ENCODE measurements at places on chromosomes 4 and X. TPM values are rescaled to one million over a fixed set of nuclear protein-coding genes. Genes with fewer than 3 reads are reported as not detected.

AGTR2 gene
- not detected for total RNA-seq

GPR34 gene
- total RNA-seq, result not detected

DNA sequence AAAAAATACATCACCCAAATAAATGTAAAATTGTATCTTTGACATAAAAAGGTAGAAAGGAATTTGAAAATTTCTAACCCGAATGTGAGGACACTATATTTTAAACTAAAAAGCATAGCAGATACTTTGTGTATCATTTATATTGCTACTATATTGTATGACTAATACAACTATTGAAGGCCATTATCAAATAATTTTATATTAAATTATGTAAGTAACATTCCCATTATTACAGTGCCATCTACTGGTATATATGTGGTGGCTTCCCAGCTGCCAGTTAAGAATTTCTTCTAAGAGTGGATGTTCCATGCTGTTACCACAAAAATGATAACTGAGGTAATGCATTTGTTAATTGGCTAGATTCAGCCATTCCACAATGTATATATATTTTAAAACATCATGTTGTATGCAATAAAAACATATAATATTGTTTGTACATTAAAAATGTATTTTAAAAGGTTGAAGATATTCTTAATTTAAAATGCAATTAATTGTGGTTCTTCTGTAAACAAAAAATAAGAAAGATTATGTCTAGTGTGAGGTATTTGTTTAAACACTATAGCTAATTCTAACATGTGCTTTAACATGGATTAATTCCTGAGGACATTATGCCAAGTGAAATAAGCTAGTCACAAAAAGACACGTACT, 65.3 kb downstream of the EGF start:
- peaks cover 14% of the 10 kb centered on the region for H3K27me3 ChIP-seq
- H3K4me3 ChIP-seq, result no peak overlapping the region
- H3K36me3 ChIP-seq, result no peaks in the 10 kb centered on the region
- no peaks in the 10 kb centered on the region for H3K4me1 ChIP-seq
- no peak for DNase-seq

GRCh38 chr4:20624793-20625374, 75.4 kb upstream of the PACRGL start:
- no peaks in the 10 kb centered on the region for H3K4me1 ChIP-seq
- no peak for DNase-seq
- H3K27me3 ChIP-seq, result no peaks in the 10 kb centered on the region
- H3K4me3 ChIP-seq, result no peak overlapping the region

SMARCA1 gene
- total RNA-seq, result 0.25 TPM

TMSB15B gene
- total RNA-seq, result 6.3 TPM

GRCh38 chrX:107599450-107599861, 28.9 kb upstream of the PRPS1 start:
- no peak for DNase-seq
- H3K27me3 ChIP-seq, result no peaks in the 10 kb centered on the region
- no peak overlapping the region for H3K4me3 ChIP-seq
- H3K27ac ChIP-seq, result no peak overlapping the region
- H3K36me3 ChIP-seq, result no peaks in the 10 kb centered on the region

- no peak overlapping the region for H3K27ac ChIP-seq
- H3K27me3 ChIP-seq, result no peaks in the 10 kb centered on the region
- no peaks in the 10 kb centered on the region for H3K4me1 ChIP-seq
- H3K4me3 ChIP-seq, result no peak overlapping the region
These were observed 27.8 kb upstream of the TMEM154 start for GRCh38 chr4:152707632-152708031.

- no peaks in the 10 kb centered on the region for H3K27me3 ChIP-seq
- H3K4me3 ChIP-seq, result no peak overlapping the region
- no peak for DNase-seq
- no peaks in the 10 kb centered on the region for H3K4me1 ChIP-seq
These were observed 252.4 kb downstream of the CFAP299 start for GRCh38 chr4:80587871-80588385.

GRCh38 chrX:102345916-102346315, 93.9 kb downstream of the NXF2B start:
- peak; percentile 30 for DNase-seq
- no peaks in the 10 kb centered on the region for H3K36me3 ChIP-seq
- H3K27ac ChIP-seq, result no peak overlapping the region
- H3K27me3 ChIP-seq, result no peaks in the 10 kb centered on the region
- H3K4me3 ChIP-seq, result no peak overlapping the region

- H3K4me3 ChIP-seq, result no peak overlapping the region
- H3K27me3 ChIP-seq, result no peaks in the 10 kb centered on the region
- H3K4me1 ChIP-seq, result no peaks in the 10 kb centered on the region
- no peaks in the 10 kb centered on the region for H3K36me3 ChIP-seq
These were observed 2053.5 kb upstream of the TENM3 start for GRCh38 chr4:180189666-180190065.

DNA sequence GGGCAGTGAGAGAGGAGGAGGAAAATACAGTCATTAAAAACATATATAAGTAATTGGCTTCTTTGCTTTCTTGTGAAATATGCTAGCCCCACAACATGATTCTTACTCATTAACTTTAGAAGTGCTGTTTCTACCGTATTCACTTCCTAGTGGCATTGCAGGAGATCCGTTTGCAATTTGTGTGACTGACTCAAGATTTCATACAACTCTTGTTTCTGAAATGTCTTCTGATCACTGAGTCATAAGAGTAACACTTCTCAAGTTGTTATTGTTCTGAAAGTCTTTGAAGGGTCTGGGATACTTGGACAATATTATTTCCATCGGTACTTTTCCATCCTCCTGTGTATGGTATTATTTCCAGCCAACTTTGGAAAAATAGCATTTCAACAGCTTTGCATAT, 310.8 kb downstream of the PACRGL start:
- DNase-seq, result no peak
- no peaks in the 10 kb centered on the region for H3K27me3 ChIP-seq
- H3K36me3 ChIP-seq, result no peaks in the 10 kb centered on the region
- no peak overlapping the region for H3K4me3 ChIP-seq
- H3K4me1 ChIP-seq, result no peaks in the 10 kb centered on the region

- no peak overlapping the region for H3K4me3 ChIP-seq
- H3K36me3 ChIP-seq, result no peaks in the 10 kb centered on the region
- H3K27me3 ChIP-seq, result no peaks in the 10 kb centered on the region
- DNase-seq, result no peak
These were observed 36.6 kb downstream of the FHL1 start for GRCh38 chrX:136183917-136184316.

DNA sequence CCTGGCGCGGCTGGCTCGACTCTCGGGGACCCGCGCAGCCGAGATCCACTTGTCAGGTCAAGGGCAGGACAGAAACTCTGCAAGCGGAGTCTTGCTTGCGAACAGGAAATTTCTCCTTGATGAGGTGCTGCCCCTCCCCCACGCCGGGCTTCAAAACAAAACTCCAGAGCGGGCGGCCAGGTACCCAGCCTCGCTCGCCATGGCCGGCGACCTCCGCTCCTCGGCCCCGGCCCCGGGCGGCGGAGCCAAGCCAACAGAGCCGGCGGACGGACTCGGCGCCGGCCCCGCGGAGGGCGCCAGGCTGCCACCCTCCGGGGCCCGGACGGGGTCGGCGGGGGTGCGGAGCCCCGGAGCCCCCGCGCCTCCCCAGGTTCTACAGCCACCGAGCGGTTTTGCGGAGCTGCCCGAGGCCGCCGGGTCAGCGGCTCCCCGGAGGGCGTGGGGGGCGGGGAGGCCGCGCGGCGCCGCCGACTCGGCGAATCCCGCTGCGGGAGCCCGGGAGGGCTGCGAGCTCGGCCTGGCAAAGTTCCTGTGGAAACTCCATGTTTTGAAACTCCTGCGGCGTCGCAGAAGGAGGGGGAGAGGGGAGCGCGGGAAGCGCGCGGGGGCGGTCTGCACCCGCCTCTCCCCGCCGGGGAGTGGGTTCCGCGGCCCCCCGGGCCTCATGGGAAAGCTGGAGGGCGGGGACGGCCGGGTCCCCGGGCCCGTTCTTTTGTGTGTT, 11.7 kb upstream of the BCOR start:
- no peak overlapping the region for H3K27ac ChIP-seq
- H3K4me1 ChIP-seq, result peaks cover 29% of the 10 kb centered on the region
- no peaks in the 10 kb centered on the region for H3K36me3 ChIP-seq
- DNase-seq, result peak; percentile 28
- H3K4me3 ChIP-seq, result no peak overlapping the region

All from CD4-positive, CD25-positive, alpha-beta regulatory T cell (primary cell).